ENCODE measurements at places on chromosomes 12 and 14. TPM values are rescaled to one million over a fixed set of nuclear protein-coding genes. Genes with fewer than 3 reads are reported as not detected.

DNA sequence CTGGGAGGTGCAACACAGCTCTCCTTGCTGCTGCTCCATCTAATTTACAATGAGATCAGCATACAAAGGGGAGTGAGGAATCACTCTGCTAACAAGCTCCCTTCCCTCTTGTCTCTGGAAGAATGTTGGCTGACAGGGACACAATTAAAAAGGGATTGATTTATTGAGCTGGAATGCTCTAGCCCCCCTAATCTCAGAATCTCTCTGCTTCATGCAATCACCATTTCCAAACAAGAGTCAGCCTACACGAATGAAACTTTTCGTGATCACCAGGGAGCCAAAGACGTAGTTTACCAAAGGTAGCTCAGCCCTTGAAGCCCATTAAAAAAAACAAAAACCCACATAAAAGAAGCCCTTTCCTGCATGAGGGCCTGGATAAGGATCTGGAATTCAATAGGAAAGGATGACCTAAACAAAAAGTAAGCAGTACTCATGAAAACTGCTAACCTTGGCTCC, 223.8 kb downstream of the C12orf75 start:
- no peak for DNase-seq

DNA sequence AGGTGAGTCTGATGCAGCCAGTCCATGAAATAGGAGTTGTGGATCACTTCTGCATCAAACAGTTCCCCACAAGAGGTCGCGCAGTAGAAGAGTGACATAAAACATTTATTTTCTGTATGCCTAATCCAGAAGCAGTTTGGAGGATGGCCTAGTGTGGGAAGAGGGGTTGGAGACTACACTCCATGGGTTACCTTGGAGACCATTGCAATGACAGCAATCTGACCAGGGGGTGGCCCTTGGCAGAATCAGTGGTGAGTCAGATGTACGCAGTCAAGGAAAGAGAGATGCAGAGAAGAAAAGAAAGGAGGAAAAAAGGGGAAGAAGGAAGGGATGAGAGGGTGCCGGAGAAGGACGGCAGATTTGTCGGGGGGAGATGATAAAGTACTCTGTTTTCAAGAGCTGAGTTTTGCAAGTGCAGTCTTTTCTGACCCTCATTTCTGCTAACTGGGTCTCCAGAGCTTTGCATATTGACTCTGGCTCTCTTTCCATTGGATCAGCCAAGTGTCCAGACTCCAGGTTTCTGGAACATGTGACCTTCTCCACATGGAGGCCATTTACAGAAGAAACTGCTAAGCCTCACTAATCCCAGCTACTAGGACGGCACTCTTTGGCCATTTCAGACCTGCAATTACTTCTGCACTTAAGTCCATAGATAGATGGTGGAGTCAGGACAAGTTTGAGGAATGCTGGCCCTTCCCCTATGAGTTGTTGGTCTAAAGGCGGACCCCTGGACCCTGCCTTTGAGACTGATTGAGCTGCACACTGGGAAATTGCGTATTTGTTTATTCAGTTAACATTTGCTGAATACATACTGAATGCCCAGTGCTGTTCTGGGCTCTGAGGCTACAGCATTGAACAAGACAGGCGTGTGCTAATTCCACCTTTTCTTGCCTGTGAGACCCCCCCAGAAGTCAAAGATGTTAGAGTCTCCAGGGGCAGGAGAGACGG, 424.2 kb downstream of the BCL11B start:
- no peak for DNase-seq

GRCh38 chr14:55914771-55915170, 203.4 kb upstream of the PELI2 start:
- DNase-seq: no peak

GRCh38 chr14:105879867-105880561, 353.6 kb downstream of the TMEM121 start:
- DNase-seq: no peak

GRCh38 chr12:752695-753610, 574 bp downstream of the WNK1 start:
- no peak for DNase-seq

GRCh38 chr12:32450768-32451167, 51.4 kb downstream of the FGD4 start:
- no peak for DNase-seq

DNA sequence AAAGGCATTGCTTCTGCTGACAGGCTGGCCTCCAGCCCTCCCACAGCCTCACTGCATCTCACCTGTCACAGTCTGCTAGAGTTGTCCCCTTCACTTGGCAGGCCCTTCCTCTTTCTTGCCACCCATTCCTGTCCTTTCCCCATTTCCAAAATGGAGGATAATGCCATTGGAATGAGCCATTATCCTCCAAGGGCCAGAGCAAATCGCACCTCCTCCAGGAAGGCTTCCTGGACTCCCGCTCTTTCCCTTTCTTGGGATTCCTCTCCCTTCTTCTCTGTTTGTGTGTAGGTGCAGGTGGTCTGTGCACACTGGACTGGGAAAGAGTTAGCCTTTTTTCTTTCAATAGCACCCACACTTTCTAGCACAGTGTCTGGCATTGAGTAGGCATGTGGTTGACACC, 3.8 kb downstream of the KRT82 start:
- DNase-seq: no peak

GRCh38 chr14:78164226-78164853, 5.8 kb upstream of the NRXN3 start:
- no peak for DNase-seq

DNA sequence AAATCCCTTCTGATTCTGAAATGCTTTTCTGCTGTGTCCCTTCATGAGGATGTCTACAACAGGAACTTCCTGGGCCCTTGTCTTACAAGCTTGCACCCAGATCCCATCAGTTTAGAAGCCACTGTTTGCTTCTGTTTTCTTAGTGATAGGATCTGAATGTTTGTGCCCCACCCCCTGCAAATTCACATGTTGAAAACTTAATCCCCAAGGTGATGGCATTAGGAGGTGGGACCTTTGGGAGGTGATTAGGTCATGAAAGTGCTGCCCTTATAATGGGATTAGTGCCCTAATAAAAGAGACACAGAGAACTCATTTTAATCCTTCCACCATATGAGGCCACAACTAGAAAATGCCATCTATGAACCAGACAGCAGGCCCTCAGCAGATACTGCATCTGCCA, 36.0 kb upstream of the GNPNAT1 start:
- DNase-seq: no peak

GRCh38 chr12:82746668-82747067, 60.0 kb downstream of the TMTC2 start:
- DNase-seq: no peak

- DNase-seq: peak; percentile 51
These were observed 11.3 kb upstream of the SMCO3 start for GRCh38 chr12:14825256-14825655.

- no peak for DNase-seq
These were observed 5.0 kb upstream of the SETD1B start for GRCh38 chr12:121798787-121799155.

DNA sequence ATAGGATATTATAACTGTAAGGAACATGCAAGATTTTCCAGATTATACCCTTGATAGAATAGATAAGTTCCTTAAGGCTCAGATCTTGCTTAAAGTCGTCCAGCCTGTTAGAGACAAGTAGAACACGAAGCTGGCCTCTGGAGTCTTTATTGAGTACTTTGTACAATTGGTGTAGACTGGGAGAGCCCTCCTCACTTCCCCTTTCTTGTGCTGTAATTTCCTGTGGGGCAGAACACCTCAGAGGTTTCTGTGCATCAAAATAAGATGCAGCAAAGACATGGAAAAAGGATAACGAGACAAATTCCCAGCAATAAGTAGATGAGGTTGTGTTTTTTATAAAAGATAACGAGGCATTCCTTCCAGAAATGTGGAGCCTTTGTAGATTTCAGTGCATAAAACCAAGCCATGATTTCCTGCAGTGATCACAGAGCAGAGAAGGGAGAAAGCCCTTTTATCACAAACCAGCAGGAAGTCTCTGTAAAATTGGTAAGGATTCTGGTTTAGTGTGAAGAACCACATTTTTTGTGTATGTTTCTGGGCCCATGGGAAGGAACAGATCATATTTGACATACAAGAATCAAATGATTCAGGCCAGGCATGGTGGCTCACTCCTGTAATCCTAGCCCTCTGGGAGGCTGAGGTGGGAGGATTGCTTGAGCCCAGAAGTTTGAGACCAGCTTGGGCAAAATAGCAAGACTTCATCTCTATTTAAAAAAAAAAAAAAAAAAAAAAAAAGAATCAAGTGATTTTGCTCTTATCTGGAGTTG, 18.0 kb downstream of the GPRC5A start:
- no peak for DNase-seq

DNA sequence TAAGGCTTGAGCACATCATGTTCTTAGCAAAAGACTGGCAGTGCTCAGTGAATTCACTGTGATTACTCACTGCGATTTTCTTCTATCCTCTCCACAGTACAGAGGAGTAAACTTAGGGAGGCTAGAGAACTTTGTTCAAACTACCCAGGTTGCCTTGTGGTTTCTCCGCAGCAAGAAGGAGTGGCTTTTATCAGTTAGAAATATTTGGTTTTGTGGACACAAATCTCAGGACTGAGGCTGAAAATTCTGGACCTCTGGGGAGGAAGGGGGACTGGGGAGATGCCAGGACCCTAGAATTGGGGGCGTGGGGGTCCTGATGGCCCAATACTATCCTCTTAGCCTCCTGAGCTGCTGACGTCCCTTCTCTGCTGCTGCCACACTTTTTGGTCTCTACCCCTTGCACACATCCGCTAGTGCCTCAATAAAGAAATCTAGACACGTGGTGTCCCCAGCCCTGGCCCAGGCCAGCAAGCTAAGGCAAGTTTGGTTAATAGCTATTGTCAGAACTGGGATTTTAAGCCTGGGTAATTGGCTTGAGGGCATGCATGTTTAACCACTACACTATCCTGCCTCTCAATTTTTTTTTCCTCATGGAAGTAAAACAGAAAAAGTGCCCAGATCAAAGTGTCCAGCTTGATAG, 842 bp downstream of the OAS2 start:
- DNase-seq: peak; percentile 79

DNA sequence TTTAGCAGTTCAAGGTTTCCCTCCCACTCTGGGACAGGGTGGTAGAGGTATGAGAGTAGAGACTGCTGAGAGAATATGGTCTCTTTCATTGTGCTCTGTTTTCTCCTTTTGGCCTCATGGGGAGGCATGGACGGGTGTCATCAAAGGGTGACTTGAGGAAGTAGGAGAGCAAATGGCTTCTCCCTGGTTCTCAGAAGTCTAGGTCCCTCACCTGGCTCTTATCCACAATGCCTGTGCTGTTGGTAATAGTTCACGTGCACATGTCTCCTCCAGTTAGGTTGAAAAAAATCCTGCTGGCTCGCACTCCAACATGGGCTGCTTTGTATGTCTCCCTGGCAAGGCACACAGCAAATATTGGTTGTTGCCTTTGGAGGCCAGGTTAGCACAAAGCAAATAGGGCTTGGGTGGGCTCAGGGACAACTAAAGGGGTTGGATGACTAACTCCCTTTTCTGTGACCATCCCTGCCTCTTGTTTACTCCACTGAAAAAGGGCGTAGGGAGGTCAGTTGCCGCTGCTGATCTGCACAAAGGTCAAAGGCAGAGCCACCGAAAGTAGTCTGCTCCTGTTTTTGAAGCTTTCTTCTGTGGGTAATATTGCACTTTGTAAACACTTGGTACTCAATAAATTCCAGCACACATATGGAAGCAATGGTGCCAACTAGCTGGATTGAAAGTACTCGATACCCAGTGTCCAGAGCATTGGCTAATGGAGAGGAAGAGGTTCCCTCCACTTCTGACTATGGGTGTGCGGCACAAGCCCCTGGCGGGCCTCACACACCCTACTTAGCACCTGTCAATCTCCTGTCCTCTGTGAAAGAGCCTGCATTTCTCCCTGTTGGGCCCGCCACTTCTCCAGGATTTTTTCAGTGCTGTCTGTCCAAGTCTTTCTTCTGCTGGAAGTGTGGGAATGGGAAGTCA, 121.8 kb downstream of the SLC38A6 start:
- DNase-seq: no peak

- DNase-seq: no peak
These were observed 15.6 kb downstream of the ACVRL1 start for GRCh38 chr12:51922762-51923505.

DNA sequence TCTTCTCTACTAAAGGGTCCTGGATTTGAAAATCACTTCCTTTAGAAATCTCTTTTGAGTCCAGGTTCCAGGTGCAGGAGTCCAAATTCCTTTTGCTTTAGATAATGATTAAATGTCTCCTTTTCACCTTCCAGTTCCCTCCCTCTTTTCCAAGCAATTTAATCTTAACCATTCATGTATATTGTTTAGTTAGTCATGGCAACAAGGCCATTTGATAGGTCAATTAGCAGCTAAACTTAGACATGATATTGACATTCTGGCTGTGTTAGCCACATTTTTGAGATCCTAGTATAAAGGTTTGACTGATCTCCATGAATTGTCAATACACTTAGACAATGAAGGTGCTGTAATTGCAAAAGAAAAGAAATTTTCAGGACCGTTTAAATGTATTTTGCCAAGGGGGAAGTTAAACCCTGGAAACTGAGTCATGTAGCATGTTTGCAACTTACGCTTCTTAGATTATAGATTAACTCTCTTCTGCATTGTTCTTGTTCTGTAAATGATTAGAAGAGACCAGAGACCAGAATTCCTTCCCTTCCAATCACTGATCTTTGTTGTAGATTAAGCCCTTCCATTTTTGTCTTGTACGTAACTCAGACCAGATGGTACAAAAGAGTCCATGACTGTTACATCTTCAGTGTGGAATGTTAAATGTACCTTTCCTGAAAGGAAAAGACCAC, 12.4 kb upstream of the C12orf75 start:
- DNase-seq: peak; percentile 60

SYNE3 gene
- 7.7 TPM for total RNA-seq

MIP gene
- total RNA-seq: not detected

TRMT61A gene
- 14.1 TPM for total RNA-seq

RFLNA gene
- 4.7 TPM for total RNA-seq

CNTN1 gene
- total RNA-seq: 74.6 TPM

GLIPR1L1 gene
- total RNA-seq: not detected

SLC6A15 gene
- 29.6 TPM for total RNA-seq

EIF2S3B gene
- total RNA-seq: 9.3 TPM

CFAP251 gene
- 44.5 TPM for total RNA-seq

Measured in foreskin keratinocyte (primary cell).